ENCODE measurements at places on chromosomes 4 and X.

DNA sequence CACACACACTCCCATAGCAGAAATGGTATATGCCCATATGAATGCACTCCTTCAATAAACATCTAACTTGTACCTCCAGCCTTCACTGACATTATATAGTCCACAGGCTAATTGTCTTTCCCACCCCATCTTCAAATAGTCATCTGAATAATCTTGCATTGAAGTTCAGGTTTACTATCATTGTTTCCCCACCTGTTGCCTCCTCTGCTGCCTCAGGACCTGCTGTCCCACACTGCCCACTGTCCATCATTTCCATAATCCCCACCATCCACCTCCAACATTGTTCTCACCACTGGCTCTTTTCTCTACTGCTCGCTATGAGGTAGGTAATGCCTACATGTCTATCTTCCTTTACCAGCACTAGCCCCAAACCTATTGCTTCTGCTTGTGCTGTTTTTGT is 66.1 kb downstream of the TBC1D9 start:
- no peaks in the 10 kb centered on the region for H3K4me1 ChIP-seq
- H3K27ac ChIP-seq: no peak overlapping the region
- DNase-seq: no peak

GRCh38 chrX:154317391-154317995 is 21.9 kb downstream of the TKTL1 start:
- no peak overlapping the region for H3K4me3 ChIP-seq
- no peak overlapping the region for H3K27ac ChIP-seq
- H3K4me1 ChIP-seq: peaks cover 52% of the 10 kb centered on the region
- no peaks in the 10 kb centered on the region for H3K27me3 ChIP-seq
- no peak for DNase-seq

- H3K27me3 ChIP-seq: peaks cover 18% of the 10 kb centered on the region
- H3K36me3 ChIP-seq: no peaks in the 10 kb centered on the region
- DNase-seq: no peak
- H3K4me1 ChIP-seq: no peaks in the 10 kb centered on the region
- no peak overlapping the region for H3K4me3 ChIP-seq
- no peak overlapping the region for H3K27ac ChIP-seq
Measured at GRCh38 chr4:14908635-14909034, 93.6 kb upstream of the CPEB2 start.

DNA sequence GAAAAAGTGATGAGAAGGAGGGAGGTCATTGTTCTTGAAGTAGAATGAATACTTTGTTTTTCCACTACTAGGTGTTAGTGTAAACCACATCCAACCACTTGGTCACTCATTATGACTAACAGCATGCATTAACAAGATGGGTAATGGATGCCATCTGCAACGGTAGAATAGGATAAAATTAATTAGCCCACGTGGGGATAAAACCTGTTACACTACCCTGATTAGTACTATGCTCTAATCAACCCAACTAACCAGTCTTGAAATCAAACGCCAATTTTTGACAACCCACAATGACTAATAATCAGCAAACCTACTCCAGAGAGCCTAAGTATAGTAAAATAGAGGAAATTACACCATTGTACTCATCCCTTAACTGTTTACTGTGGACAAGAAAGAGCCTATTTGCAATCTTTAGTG is 93.4 kb upstream of the MCF2 start:
- peaks cover 11% of the 10 kb centered on the region for H3K36me3 ChIP-seq
- H3K27ac ChIP-seq: no peak overlapping the region
- DNase-seq: no peak
- no peak overlapping the region for H3K4me3 ChIP-seq
